ACHN (cell line): ENCODE measurements at places on chromosomes 3 and 15.

DNA sequence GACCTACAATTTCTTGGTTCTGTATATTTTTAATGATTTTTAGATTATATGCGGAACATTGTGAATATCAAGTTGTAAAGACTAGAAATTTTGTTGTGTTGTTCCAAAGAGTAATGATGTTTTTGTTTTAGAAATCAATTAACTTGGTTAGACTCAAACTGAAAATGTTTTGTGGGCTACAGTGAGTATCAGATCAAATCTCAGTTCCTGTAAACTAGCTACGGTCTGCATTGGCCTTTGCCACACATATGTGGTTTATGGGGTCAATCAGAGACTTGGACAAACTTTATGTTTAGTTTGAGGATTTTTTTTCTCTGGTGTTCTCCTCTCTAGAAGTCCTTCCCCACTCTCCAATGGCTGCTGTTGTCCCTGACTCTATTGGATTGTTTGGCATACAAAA is 308.0 kb upstream of the THRB start:
- no peak for DNase-seq

DNA sequence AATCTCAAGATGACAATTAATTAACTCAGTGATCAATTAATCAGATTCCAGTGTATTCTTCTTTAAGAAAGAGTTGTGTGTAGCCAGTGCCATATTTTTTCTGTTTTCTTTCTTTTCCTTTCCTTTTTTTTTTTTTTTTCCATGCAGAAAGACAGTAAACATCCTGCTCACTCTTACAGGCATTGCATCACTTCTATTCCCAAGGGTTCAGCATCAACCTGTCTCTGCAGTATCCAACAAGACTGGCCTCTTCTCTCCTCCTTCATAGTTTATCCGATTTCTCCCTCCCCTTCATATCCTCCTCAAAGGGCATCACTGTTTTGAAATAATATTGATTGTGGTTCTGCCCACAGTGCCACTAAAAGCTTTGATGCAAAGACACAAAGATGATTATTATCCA is 17.0 kb upstream of the SLC9A9 start:
- no peak for DNase-seq

GRCh38 chr3:129599607-129600006 is 6.9 kb downstream of the PLXND1 start:
- DNase-seq = no peak

GRCh38 chr15:70357453-70357852 is 259.7 kb upstream of the TLE3 start:
- no peak for DNase-seq

DNA sequence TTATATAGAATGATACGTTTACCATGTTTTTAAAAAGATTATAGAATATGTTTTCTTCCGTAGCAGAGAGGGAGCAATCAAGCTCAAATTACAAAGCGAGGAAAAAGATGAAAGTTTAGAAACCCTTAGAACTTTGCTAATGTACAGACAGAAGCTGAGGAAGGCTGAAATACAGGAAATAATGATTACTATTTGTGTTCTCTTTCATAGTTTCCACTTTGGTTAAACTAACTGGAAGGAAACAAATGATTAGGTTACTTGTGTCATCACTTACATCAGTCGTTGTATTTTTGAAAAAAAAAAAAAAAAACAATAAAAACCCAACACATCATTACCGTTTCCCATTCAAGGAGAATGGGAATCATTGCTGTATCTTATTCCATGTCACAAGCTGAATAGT is 337.8 kb upstream of the CBLB start:
- DNase-seq = no peak

DNA sequence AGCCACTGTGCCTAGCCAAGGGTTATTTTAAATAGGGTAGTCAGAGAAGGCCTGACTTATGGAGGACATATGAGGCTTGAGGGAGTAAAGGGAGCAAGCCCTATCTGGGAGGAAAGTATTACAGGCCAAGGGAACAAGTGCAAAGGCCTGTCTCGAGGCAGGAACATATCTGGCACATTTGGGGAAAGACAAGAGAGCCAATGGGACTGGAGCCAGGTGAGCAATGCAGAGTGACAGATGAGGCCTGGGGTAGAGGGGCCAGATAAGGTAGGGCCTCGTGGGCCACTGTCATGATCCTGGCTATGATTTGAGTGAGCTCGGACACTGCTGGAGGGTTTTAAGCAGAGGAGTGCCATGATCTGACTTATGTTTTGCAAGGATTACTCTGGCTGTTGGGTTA is 43.8 kb downstream of the DCP1A start:
- no peak for DNase-seq

DNA sequence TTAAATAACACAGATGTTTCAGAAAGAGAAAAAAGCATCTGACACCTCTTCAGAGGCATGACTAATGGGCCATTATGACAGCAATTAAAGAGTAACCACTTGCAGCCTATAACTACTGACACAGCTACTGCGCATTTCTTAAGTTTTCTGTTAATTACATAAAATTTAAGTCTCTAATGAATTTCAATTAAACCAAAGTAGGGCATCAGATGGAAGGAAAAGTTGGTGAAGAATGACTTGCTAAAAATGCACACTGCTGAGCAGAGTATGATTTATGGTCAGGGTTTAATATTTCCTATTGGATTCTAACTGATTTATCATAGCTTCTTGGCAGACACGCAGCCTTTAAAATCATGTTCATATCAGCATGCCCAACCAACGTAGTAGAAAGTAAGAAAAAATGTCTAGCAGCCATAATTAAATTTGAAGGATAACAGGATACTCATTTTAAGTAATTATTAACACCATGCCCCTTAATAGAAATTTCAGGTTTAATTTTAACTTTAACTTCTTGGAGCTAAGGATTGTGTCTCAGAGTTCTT is 140.0 kb downstream of the CBLB start:
- no peak for DNase-seq

DNA sequence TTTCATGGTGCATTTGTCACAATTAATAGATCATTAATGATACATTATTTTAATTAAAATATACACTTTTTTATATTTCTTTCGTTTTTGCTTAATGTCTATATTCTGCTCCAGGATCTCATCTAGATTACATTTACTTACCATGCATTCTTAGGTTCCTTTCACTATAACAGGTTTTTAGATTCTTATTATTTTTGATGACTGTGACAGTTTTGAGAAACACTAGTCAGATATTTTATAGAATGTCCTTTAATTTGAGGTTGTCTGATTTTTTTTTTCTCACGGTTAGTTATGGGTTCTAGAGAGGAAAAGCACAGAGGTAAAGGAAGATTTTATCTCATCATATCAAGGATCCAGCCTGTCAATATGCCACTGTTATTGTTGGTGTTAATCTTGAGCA is 595.8 kb upstream of the BCHE start:
- DNase-seq = no peak

DNA sequence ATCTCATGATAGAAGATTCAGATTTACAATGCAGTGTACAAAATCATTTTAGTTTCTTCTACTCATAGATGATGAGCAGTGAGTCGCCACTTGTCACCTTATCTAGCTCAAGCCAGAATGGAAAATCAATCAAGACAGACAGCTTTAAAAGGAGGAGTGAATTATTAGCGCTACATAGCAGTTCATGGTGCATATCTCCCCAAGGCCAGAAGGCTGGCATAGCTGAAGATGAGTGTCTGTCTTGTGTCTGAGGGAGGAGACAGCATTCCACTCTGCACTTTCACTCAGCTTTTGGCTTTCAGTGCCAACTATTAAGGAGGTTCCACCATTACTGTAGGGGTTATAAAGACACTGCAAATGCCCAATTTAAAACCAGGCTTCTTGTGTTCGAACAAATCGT is 804.1 kb upstream of the LMCD1 start:
- DNase-seq = no peak
